ENCODE measurements at places on chromosomes 6 and 20. TPM values are rescaled to one million over a fixed set of nuclear protein-coding genes. Genes with fewer than 3 reads are reported as not detected.

DNA sequence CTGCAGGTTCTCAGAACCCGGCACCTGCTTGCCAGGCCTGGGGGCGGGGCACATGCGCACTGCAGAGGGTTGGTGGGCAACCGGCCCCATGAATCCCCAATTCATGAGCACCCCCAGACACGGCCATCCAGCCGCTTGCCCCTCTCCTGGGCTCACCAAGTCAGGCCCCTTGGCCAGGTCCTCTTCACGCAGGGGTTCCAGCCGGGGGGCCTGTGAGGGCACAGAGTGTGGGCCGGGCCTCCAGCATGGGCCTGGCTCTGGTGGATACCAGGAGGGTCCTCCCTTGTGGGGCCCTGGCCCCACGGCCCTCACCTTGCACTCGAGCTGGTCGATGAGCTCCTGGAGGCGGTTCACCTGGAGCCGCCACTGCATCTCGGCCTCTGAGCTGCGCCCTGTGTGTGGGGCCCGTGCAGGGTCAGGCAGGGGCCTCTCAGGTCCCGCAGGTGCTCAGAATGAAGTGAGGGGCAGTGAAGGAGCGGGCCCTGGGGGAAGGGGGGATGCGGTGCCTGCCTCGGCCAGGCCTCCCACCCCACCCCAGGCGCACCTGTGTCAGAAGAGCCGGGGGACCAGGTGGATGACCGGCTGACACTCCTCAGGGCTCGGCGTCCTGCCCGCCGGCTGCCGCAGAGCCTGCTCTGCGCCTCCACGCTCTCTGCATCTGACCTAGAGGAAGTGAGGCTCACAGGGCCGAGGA is 2.6 kb upstream of the C20orf144 start:
- no peak for DNase-seq

GRCh38 chr20:7240490-7240889 is 473.0 kb downstream of the BMP2 start:
- no peak for DNase-seq

- no peak for DNase-seq
These were observed 380.3 kb upstream of the JARID2 start for GRCh38 chr6:14865531-14866100.

DNA sequence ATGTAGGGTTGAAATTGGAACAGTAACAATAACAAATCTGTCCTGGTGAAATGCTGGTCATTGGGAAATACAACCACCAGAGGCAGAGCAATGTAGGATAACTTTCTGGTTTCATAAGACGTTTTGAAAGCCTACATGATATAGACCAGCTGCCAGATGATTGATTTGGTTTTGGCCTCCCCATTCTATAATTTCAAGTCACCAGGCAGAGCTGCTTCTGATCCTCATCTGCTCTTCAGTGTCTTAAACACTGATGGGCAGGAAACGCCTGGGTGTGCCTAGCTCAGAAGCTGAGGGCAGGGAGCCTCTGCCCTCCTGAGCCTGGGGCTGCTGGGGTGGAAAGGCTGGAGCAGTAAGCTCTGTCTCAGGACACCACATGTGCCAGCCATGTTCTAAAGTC is 24.5 kb downstream of the DHX35 start:
- no peak for DNase-seq

GRCh38 chr20:13684566-13685222 is 46.0 kb upstream of the TASP1 start:
- DNase-seq, result no peak

DNA sequence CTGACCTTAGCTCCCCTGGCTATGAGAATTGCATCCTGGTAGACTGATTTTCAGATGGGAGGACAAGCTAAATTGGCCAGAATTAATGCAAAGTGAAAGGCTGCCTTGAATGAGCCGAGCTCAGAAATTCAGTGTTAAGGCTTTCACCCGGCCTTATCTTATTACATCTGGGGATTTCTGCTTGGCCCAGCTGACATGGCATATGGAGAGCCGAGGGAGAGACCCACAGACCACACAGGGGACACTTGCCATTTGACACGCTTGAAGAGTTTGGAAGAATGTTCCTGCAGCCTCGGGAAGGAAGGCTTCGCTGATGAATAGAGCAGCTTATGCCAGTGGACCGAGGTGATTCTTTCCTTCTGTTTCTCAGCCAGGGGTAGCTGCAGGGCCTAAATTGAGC is 9.0 kb downstream of the MOCS3 start:
- peak; percentile 68 for DNase-seq

DNA sequence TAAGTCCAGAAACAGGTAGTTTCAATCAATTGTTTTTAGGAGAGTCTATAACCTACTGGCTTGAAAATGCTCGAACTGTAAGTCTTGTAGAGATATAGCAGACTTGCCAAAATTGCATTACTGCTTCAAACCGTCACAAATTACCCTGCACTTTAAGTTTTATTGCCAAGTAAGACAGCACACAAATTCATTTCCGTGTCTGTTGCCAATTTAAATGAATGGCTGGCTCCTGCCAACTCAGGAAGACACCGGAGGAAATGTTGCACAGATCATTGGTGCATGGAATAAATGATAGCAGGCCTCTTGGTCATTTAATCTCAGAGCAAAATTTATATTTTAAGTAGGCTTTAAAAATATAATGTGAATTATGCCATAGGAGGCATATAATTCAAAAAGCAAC is 438.1 kb downstream of the HACE1 start:
- no peak for DNase-seq

- no peak for DNase-seq
These were observed 42.8 kb upstream of the RALGAPA2 start for GRCh38 chr20:20755231-20755630.

DNA sequence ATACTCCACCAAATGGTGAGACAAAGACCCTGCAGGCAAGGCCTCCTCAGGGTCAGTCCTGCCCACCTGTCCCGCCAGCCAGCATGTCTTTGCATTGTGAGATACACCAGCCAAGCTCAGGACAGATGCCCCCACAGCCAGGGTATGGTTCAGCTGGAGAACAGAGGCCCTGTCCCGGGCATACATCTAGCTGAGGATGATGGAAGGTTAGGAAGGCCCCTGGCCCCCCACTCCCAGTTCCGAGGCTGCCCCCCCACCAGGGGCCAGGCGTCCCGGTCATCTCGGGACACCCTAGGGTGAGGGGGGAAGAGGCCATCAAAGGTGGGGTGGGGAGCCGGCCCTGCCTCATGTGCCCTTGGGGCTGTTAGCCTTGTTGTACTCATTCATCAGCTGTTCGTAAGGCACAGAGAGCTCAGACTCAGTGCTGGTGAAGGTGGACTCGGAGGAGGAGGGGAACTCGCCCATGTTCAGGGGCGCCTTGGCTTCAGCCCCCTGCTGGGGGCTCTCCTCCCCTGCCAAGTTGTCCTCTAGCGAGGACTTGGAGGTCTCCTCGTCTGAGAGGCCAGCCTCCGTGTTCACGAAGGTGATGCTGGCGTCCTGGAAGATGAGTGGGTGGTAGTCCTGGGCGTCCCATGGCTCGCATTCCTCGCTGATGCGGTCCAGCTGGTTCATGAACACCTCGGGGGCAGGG is 38.6 kb downstream of the KCNK5 start:
- DNase-seq, result no peak

- DNase-seq, result no peak
These were observed 14.1 kb upstream of the TCFL5 start for GRCh38 chr20:62875419-62876361.

GRCh38 chr6:100461917-100462705 is 2.6 kb downstream of the SIM1 start:
- no peak for DNase-seq

DNA sequence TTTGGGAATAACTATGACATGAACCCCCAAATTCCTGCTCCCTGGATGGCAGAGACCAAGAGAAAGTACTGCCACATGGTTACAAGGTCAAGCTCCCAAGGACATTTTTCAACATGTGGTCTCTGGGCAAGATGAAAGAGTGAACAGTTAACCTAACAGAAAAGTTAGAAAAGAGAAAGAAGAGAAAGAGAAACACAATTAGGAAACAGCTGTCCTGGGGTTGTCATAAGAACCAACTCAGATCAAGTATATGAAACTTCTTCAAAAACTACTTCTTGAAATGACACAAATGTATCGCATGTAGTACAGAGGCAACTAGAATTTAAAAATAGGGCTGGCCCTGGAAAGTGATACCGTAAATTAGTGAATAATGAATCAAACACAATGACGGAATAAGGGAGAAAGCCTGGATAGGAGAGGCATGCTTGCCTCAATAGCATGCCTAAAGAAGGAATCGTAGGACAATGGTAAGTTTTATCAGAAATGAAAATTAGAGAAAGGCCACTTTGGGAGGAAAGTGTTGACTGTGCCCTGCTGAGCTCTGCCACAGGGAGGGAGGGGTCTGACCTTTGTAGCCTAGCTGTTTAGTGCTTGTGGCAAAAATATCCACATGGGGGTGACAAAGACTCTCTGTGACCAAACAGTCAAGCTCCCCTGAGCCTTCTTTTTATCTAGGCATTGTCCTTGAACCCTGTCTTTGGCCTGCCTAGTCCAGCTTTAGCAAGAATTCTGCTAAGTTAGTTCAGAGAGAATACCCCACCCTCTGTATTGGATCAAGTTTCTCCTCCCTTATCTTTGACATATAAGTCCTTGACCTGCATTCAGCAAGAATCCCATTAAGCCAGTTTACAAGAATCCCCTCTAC is 4.3 kb upstream of the DCBLD1 start:
- no peak for DNase-seq

- DNase-seq, result no peak
These were observed 153.1 kb upstream of the SIM1 start for GRCh38 chr6:100617633-100618350.

GRCh38 chr6:149250951-149251350 is 66.6 kb upstream of the TAB2 start:
- no peak for DNase-seq

GRCh38 chr6:112310439-112311125 is 36.5 kb upstream of the RFPL4B start:
- no peak for DNase-seq

DNA sequence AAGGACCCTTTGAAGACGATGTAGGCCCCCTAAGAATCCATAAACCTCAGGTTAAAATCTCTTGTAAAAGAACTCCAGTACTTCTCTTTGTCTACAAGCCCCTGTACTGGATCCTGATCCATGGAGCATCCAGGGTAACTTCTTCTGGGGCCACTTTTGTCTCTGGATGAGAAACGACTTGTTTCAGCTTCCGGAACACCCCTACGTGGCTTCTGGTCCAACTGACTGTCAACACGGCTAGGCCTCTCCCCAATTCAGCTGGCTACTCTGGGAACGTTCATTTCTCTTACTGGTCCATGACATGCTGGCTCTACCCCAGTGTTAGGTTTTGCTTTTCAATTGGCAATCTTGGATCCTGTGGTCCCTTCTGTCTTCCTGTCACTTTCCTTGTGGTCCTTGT is 198.0 kb downstream of the BACH2 start:
- DNase-seq, result no peak

- DNase-seq, result no peak
These were observed 662.6 kb downstream of the RFPL4B start for GRCh38 chr6:113009682-113010081.

GRCh38 chr6:85483846-85484245 is 34.0 kb downstream of the NT5E start:
- DNase-seq, result no peak

DNA sequence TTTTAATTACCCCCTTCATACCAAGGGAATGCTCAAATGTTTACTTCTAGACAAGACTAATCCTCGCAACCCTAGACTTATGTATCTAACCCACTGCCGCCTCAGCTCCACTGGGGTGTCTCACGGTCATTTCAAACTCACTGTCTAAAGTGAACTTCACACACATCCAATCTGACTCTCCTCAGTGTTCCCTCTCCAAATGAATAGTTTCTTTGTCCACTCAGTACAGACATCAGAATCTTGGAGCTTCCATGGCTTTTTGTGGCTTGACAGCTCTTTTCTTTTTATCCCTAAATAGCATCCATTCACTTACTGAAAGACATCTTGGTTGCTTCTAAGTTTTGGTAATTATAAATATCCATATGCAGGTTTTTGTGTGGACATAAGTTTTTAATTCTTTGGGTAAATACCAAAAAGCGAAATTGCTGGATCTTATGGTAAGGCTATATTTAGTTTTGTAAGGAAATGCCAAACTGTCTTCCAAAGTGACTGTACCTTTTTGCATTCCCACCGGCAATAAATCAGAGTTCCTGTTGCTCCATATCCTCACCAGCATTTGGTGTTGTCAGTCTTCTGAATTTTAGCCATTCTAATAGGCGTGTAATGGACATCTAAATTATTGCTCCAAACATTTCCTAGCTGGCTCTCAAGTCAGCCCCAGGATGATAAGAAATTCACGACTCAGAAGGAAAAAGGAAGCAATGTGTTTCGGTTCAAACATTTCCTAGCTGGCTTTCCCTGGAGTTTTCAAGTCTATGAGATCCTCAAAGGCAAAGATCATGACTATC is 73.1 kb downstream of the DNAAF9 start:
- no peak for DNase-seq

GRCh38 chr6:132246632-132247270 is 154.5 kb downstream of the MOXD1 start:
- no peak for DNase-seq

GRCh38 chr20:49344975-49345374 is 67.1 kb upstream of the ZNFX1 start:
- DNase-seq, result no peak

DNA sequence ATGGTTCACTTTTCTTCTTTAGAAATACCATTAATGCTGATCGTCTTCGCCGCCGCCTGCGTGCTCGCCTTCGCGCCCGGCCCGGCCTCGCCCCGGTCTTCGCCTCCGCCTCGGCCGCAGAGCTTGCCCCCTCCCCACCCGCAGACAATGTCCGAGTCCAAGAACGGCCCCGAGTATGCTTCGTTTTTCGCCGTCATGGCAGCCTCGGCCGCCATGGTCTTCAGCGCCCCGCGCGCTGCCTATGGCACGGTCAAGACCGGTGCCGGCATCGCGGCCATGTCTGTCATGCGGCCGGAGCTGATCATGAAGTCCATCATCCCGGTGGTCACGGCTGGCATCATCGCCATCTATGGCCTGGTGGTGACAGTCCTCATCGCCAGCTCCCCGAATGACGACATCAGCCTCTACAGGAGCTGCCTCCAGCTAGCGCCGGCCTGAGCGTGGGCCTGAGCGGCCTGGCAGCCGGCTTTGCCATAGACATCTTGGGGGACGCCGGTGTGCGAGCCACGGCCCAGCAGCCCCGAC is 4.8 kb upstream of the PRPH2 start:
- no peak for DNase-seq

DNA sequence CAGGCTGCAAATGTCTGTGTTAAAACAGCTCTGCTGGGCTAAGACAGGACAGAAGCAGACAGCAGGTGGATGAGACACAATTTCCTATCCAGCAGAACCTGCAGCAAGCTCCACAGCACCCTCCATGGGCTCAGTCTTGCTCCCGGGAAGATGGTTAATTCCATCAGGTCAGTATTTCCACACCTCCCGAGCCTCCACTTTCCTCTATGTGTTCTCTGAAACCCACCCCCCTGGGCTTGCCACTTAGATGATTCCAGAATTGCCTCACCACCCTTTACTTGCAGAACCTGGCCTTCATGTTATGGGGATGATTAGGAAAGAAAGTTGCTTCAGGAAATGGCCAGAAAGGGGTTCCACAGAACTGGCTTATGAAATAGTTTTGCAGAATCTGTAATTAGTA is 43.8 kb downstream of the ERMARD start:
- no peak for DNase-seq

The PRRT1 gene
- polyA plus RNA-seq, result 2.6 TPM

The OPN5 gene
- polyA plus RNA-seq, result 1.1 TPM

The DYNLT2 gene
- polyA plus RNA-seq, result 6.1 TPM

The LY86 gene
- polyA plus RNA-seq, result 2.4 TPM

The SLC35D3 gene
- polyA plus RNA-seq, result 0.19 TPM

The CRISP3 gene
- 0.17 TPM for polyA plus RNA-seq

The HMGA1 gene
- polyA plus RNA-seq, result 154 TPM

The GRM1 gene
- polyA plus RNA-seq, result 0.14 TPM

The SPAG4 gene
- polyA plus RNA-seq, result 3.6 TPM

The SRMS gene
- polyA plus RNA-seq, result 0.17 TPM

The AFG1L gene
- 8.8 TPM for polyA plus RNA-seq

The CDYL gene
- 26.7 TPM for polyA plus RNA-seq

The KPNA5 gene
- 16.1 TPM for polyA plus RNA-seq

Data from renal cortex interstitium (tissue), 15 donors.